ENCODE measurements at places on chromosomes 4 and X. TPM values are rescaled to one million over a fixed set of nuclear protein-coding genes. Genes with fewer than 3 reads are reported as not detected.

The BTC gene
- not detected for total RNA-seq

The RGN gene
- 0.25 TPM for total RNA-seq

The CLGN gene
- 0.15 TPM for total RNA-seq

The UCHL1 gene
- 0.47 TPM for total RNA-seq

All from B cell (primary cell).